ENCODE measurements at places on chromosomes 1 and 21.

- DNase-seq = no peak
These were observed 1.6 kb upstream of the CTSK start for GRCh38 chr1:150809651-150810050.

GRCh38 chr1:43930949-43931275 lies 2.7 kb upstream of the ARTN start:
- no peak for DNase-seq

DNA sequence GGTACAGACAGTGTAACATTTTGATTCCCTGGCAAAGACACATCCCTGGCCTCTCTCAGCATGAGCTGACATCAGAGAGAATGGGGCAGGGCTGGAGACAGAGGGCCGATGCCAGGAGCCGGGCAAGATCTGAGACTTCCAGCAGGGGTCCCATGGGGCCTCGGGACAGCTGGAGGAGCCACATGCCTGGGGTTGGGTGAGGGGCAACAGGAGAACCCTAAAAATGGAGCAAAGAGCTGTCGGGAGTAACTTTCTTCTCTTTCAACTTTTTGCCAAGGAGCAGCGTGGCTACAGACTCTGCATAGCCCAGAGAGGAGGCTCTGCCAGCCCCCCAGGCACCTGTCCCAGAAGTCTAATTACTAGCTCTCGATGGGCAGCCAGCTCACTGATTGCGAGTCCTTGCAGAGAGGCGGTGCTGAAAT lies 130.8 kb downstream of the LACTBL1 start:
- DNase-seq = peak; percentile 63

GRCh38 chr1:214005708-214006107 lies 17.9 kb downstream of the PROX1 start:
- DNase-seq = no peak

DNA sequence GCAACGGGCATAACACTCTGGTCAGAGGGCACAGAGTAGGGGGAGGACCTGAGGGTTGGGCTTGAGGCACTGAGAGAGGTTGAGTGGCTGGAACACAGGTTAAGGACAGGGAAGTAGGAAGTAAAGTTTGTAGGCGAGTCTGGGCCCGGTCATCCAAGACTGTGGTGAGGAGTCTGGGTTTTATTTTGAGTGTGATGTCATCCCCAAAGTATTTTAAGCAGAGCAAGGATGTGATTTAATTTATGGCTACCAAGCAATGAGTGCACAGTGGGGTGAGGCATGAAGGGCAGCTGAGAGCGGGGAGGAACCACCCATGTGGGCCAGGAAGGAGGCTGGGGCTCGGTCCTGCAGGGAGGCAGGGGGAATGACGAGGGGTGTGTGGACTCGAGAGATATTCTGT lies 11.2 kb upstream of the VWA5B1 start:
- no peak for DNase-seq

DNA sequence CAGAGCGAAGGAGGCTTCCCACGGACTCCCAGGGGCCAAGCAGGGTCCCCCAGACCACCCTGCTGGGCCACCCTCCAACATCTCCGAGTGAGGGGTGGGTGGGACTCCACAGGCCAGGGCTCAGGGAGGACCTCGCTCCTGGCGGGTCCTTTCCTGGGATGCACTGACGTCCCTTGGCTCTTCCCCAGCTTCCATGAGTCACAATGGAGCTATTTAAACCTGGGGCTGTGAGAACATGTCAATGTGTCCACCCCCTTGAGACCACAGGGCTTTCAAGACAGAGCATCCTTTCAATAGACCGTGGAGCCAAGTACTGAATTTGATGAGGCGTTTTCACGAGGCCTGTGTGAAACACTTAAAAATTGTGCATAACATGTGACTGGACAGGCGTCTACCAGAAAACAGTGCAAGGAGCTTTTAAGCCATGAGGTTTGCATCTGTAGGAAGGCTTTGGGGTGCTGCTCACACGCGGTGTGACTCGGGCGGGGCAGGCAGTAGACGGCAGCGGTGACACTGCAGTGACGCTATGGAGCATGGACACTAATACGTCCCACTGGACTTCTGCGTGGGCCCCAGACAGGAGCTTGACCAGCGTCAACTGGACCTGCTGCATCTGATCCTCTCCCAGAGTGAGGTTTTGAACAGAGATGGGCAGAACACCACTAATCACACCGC lies 24.1 kb upstream of the NPHP4 start:
- no peak for DNase-seq

DNA sequence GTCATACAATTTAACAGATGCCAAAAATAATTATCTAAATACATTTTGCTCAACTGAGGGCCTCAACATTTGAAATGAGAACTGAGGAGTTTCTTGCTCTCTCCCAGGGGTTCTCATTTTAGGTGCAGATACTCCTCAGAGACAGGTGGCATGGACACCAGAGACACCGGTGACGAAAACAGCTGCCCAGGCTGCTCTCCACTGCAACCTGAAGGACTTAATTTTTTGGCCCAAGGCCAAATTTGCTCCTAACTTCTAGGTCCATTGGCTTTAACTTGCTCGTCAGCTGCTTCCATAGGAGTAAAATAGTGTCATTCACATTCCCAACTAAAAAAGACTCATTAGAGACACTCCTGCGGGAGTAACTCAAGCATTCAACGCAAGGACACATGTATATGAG lies 87.0 kb downstream of the NRIP1 start:
- DNase-seq = no peak

GRCh38 chr21:42496839-42497202 lies 797 bp upstream of the RSPH1 start:
- peak; percentile 59 for DNase-seq

DNA sequence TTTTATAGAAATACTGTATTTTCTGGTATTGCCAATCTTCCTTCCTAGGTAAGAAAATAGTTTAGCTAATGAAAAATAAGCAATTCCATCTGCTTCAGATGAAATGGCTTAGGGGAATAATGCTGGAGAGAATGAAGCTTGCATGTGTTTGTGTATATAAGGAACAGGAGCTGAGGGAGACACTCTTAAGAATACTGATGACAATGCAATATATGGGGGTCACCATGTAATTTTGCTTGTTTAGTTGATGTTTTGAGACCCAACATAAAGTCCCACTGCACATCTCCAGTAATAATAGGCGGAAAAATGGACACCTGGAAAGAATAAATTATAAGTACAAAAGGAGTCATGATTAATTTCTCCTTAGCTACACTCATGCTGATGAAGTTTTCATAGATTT lies 110.8 kb upstream of the BRINP3 start:
- no peak for DNase-seq

DNA sequence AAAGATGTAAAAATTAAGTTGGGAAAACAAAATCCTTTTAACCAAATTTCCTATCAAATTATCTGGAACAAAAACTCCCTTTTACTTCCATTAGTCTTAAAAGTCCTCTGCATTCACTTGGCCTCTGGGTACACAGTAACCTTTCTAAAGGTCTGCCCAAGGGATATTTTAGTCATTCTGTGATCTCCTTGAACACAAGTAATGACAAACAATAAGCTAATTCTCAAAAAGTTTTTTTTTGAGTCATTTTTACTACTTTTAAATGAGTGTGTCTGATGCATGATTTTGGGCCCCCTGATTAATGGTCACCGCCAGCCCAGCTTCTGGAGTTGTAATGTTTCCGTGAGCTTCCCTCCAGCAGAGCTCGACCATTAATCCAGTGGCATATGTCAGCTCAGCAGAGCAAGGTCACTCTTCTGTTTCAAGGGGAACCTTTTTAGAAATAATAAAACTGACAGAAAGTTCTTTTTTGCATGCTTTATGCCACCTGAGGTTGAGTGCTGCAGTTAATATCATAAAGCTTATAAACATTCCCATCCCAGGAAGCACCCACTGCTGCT lies 14.3 kb downstream of the SAMSN1 start:
- no peak for DNase-seq

DNA sequence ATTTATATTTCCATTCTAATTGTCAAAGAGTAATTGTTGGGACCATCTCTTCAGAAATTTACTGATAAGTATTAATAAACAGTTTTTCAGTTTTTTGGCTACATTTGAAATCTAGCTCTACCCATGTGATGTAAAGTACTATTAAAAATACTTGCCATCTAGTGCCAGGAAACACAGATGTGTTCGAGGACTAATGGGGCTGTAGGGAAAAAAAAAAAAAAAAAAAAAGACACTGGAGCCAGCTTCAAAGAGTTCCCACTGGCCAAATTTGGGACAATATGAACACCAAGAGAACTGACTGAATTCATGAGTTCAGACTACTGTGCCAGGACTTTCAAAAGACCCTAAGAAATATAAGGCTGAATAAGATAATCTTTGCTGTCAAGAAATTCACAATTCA lies 65.2 kb upstream of the GFI1 start:
- no peak for DNase-seq

GRCh38 chr1:11650331-11650991 lies 3.8 kb downstream of the FBXO2 start:
- DNase-seq = peak; percentile 57

DNA sequence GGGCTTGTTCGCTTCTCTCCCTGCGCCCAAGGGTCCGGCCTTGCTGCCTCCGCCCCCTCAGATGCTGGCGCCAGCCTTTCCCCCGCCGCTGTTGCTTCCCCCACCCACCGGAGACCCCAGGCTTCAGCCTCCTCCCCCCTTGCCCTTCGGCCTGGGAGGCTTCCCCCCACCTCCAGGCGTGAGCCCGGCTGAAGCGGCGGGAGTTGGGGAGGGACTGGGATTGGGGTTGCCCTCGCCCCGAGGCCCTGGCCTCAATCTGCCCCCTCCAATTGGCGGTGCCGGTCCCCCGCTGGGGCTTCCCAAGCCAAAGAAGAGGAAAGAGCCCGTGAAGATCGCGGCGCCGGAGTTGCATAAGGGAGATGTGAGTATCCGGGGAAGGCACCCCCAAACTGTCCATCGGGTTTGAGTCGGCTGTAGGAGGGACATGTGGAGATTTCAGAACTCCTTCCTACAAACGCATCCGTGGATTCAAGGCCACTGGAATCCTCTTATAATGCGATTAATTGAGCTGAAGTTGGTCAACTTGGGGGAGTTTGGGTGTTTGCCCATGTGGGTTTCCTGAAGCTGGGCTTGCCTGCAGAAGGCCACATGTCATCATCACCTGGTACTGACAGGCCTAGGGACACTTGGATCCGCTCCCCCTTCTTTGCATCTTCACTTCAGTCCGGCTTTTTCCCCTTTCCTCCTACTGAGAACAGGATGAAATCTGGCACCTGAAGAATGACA lies 707 bp downstream of the PRCC start:
- DNase-seq = no peak

- DNase-seq = no peak
These were observed 43.4 kb downstream of the RPS6KC1 start for GRCh38 chr1:213094446-213094845.

DNA sequence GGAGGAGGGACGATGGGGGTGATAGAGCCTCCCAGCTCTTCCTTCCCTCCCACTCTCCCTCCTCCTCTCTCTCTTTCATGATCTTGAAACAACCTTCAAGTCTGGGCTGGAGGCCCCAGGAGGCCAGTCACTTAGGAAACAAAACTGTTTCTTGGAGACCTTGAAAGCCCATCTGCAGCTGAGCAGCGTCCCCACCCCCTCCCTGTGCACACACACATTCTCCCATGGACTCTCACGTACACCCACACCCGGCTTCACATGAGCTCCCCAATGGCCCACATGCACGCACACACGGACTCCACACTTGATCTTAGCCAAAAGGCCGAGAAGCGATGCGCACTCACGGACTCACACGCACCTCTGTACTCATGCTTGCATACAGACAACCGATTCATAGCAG lies 3.2 kb upstream of the ATP1A2 start:
- no peak for DNase-seq

DNA sequence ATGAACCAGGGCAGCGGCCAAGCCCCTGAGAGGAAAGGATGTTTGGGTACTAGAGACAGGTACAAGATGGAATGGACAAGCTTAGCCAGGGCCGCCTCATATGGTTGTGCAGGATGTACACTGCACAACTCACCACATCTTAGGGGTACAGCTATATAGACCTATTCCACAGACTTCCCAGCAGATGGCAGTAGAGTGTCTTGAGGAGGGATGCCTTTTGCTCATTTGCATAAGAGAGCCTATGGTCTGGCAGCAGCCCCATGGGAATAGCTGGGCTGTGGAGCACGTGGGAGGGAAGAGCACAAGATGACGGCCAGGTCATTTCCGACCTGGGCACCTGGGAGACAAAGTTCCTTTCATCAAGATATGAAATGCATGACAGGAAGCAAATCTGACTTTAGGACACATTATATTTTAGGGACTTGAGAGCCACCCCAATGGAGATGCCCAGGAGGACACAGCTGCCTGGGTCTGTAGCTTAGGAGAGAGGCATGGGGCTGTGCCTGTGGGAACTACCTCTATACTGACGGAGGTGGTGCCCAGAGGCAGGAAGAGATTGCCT lies 215.5 kb downstream of the KCNJ6 start:
- peak; percentile 0 for DNase-seq

GRCh38 chr1:6412896-6413295 lies 6.8 kb downstream of the HES2 start:
- no peak for DNase-seq

GRCh38 chr1:77271852-77272580 lies 9.8 kb upstream of the AK5 start:
- DNase-seq = no peak

DNA sequence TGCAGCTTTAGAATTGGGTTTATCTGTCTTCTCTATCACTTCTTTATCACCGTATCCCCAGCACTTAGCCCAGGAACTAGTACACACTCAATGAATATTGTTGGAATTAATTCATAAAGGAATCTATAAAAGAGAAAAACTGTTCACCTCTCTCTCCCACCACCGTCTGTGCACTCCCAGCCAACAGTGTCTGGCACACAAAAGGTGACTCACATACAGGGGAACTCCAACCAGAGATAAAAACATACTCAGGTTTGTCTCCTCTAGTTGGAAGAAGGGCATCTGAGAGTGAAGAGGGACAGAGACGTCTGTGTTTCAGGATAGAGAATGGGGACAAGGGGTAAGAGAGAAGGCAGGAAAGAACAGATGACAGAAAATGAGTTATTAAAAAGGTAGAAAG lies 10.0 kb downstream of the ITLN1 start:
- no peak for DNase-seq

GRCh38 chr1:45205910-45206721 lies at the start of gene ZSWIM5:
ZSWIM5 (minus strand) TSS chr1:45206605; CDS start chr1:45206350, 255 bp downstream.
- DNase-seq = peak; percentile 74

GRCh38 chr21:46357335-46357604 lies 33.3 kb downstream of the PCNT start:
- no peak for DNase-seq

GRCh38 chr1:219724440-219724839 lies 111.5 kb upstream of the ZC3H11B start:
- DNase-seq = no peak

- peak; percentile 41 for DNase-seq
These were observed 32.3 kb downstream of the SLC66A1 start for GRCh38 chr1:19344372-19344810.

GRCh38 chr1:59992040-59992820 lies 65.7 kb upstream of the CYP2J2 start:
- DNase-seq = no peak

DNA sequence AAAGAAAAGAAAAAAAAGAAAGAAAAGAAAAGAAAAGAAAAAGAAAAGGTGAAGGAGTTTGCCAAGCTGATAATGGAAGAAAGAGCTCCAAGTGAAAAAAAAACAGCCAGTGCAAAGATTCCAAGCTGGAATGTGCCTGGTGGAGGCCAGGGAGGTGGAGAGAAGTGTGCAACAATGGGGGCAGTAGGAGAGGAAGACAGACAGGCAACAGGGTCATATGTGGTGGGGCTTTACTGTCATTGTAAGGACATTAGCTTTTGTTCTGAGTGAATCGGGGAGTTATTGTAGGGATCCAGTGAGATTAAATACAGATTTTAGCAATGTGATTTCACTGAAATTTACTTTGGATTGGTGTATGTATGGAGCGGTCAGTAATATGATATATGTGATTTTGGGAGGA lies 14.0 kb upstream of the MYSM1 start:
- no peak for DNase-seq

GRCh38 chr1:49358036-49358435 lies 581.3 kb upstream of the BEND5 start:
- no peak for DNase-seq
